Central memory CD8-positive, alpha-beta T cell (primary cell): ENCODE measurements at places on chromosomes 11 and 22.

- no peak for DNase-seq
Observed at GRCh38 chr11:61761440-61762222, 9.2 kb downstream of the MYRF start.

- DNase-seq, result no peak
Observed at GRCh38 chr11:79440571-79441460, at the start of gene TENM4. Gene TENM4 (minus strand): TSS chr11:79441030. CDS start chr11:79069944, 371,086 bp downstream.

- no peak for DNase-seq
Observed at GRCh38 chr11:110715541-110715940, 3.3 kb upstream of the ARHGAP20 start.

- no peak for DNase-seq
Observed at GRCh38 chr11:87076260-87076783, 38.6 kb downstream of the TMEM135 start.

DNA sequence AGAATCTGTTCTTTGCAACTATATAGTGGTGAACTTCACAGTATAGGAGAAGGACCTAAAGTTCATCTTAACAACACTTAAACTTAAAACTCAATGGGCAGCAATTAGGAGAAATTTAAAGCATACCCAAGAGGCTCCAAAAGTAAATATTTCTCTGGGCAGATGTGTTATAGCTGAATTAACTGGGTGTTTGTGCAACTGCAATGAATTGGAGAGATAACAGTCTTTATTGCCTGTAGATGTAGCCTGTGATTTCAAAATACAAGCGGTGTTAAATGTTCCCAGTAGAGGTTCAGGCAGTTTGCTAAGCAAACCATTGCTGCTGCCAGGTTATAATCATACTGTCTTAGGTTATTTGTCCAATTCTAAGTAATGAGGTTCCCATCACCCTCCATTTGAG, 294.1 kb upstream of the MTNR1B start:
- no peak for DNase-seq
